ENCODE measurements at places on chromosomes 2 and 18.

GRCh38 chr2:62175728-62176127 lies 20.2 kb upstream of the B3GNT2 start:
- no peak for DNase-seq

DNA sequence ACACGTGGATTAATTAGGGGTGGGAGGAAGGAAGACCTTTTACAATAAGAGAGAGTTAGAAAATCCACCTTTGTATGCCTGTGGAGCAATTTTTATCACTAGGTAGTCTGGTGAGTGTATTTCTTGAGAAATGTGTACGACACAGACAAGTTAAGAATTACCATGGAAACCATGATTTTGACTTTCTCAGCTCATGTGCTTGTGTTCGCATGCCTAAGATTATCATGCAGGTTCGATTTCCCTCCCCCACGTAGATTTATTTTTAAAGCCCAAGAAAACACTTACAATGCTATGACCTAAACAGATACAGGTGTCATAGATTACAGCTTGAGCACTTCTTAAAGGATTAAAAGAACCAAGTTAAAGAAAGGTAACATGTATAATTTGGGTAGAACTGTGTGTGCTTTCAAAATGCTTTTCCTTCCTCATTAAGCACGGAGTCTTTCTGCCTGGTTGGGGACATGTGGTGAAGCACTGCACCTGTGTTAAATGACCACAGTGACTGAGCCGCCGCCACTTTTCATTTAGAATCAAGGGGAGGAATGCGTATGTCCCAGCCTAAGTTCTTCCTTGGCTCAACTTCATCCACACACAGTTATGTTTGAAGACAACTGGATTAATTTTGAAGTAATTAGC lies 16.6 kb downstream of the SERTAD2 start:
- DNase-seq, result no peak

DNA sequence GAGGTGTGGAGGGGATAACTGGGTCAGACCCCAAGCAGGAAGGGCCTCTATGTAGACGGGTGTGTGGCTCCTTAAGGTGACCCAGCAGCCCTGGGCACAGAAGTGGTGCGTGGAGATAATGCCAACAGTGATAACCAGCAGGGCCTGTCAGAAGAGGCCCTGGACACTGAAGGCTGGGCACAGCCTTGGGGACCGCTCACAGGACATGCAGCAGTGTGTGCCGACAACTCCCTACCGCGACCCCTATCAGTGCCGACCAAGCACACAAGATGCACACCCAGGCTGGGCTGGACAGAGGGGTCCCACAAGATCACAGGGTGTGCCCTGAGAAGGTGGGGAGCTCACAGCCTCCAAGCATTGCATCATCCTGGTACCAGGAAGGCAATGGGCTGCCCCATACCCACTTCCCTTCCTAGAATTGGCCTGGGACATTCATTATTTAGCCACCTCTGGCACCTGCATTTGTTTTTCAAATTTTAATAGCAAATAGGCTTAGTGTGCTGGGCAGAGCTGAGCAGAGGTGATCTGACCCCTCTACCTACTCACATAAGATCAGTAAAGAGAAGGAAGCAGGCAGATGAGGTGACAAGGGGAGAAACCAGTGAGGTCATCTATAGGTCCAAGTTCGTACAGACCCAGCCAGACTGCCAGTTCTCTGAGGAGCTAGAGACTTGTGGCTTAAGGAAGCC lies 55.2 kb downstream of the BCL11A start:
- DNase-seq, result no peak

DNA sequence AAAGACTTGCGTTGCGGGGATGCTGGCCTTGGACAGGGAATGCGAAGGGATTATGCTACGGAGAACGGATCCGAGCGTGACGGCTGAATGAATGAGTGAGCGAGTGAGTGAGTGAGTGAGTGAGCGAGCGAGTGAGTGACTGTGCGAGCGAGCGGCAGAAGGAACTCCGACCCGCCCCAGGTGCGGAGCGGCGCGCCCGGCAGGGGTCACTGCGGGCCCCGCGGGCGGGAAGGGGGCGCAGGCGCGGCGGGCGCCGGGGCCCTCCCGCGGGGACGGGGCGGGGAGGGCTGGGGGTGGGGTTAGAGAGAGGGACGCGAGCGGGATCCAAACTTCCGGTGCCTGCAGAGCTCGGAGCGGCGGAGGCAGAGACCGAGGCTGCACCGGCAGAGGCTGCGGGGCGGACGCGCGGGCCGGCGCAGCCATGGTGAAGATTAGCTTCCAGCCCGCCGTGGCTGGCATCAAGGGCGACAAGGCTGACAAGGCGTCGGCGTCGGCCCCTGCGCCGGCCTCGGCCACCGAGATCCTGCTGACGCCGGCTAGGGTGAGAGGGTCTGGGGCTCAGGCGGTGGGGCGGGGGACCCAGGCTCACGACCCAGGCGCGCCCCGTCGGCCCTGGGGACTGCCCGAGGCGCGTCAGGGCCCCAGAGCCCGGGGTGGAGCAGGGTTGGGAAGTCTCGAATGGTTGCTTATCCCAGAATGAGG lies at the start of gene ITM2C:
Gene ITM2C (plus strand): TSS at position 338 of the 702 bp plus-strand sequence. CDS start 84 bp downstream, at position 422.
- DNase-seq, result peak; percentile 24

- DNase-seq, result no peak
These were observed 248.9 kb downstream of the PIEZO2 start for GRCh38 chr18:10900435-10900834.
